SK-N-DZ (cell line): ENCODE measurements at places on chromosomes 7 and 10.

DNA sequence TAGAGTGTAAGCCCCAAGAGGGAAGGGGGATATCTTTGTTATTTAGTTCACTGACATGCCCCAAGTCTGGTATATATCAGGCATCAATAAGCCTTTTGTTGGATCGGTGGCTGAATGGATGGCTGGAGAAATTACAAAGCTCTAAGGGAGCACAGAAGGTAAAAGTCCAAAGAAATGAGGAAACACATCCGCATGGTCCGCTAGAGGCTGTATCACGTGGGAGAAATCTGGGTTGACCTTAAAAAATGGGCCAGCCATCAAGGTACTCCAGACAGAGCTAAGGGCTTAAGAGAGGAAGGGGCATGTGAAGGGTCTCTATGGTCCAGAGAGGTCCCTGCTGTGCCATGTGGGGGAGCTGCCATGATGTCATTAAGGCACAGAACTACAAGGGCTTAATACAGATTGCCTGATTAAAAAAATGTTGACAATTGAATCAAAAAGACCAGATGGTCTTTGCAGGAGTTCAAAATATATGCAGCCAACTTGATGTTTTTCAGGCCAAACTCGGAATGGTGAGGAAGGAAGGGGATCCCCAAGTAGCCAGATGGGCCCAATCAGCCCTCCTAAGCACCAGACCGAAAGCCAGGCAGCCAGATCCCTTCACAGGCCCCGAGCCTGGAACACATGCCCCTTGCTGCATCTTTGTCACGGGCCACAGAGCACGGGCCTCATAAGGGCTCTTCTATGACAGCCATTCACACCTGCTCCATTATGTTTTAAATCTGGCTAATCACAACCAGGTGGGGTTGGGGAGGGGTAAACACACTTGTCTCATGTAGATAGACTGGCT, 31.9 kb downstream of the SCRN1 start:
- peak; percentile 62 for DNase-seq

- no peak for DNase-seq
These were observed 51.0 kb upstream of the OSBPL3 start for GRCh38 chr7:25031007-25031406.

GRCh38 chr7:90262438-90262837, 17.5 kb downstream of the CFAP69 start:
- DNase-seq: peak; percentile 12

GRCh38 chr10:19956516-19957032, 140.3 kb downstream of the PLXDC2 start:
- no peak for DNase-seq

- no peak for DNase-seq
These were observed 136.0 kb downstream of the CUL2 start for GRCh38 chr10:34954142-34954541.

DNA sequence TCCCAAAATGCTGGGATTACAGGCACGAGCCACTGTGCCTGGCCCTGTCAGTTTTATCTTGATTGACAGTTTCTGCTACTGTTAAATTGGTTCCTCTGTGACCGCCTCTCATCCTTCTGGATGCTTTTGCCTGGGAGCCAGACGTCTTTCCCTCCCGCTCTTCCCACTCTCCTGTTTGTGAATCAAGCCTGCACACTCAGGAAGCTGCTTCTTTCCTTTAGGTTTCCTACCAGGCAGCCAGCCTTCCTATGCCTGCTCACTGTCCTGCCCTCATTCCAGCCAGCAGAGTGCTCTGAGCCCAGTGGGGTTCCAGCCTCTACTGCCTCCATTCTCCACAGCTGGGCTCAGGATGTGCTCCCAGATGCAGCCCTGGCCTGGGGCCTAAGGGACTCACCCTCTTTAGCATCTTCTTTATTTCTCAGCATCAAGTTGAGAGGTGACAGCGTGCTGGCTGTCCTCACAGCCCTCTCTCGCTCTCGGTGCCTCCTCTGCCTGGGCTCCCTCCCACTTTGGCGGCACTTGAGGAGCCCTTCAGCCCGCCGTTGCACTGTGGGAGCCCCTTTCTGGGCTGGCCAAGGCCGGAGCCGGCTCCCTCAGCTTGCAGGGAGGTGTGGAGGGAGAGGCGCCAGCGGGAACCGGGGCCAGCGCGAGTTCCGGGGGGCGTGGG, 5.1 kb downstream of the SH2D4B start:
- no peak for DNase-seq

DNA sequence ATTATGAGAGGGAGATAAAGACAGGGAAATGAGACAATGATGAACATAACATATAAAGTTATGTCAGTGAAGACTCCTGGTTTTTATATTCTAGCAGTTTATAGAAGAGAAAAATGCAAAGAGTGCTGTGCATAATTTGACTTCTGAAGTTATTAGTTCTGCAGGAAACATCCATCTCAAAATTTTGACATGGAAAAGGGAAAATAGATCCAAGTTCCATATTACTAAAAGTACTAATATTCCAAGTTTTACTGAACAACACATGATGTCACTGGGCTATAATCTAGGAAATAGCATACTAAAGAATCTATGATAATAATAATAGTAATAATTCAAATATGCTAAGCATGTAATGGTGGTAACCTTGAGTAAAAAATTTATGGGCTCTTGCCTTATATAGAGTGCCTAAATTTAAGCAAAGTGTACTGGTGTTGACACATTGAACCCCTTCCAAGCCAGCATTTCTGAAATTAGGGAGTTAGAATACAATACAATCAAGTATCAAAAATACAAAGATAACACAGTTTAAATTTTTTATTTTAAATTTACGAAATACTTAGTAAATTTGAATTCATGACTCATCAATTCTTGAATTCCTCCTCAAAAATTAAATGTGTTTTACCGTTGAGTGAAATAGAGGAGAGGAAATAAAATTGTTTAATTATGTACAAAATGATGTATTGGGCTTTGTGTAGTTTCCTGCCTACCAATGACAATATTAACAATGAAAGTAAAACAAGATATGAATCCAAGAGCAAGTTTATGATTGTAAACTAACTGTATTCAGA, 102.8 kb upstream of the KCND2 start:
- no peak for DNase-seq

GRCh38 chr10:62231371-62231770, 37.3 kb downstream of the RTKN2 start:
- DNase-seq: no peak

GRCh38 chr10:82289945-82290344, 415.0 kb downstream of the NRG3 start:
- DNase-seq: no peak

- no peak for DNase-seq
These were observed 252.9 kb downstream of the THSD7A start for GRCh38 chr7:11579141-11579540.

GRCh38 chr10:15642095-15642494, 77.6 kb downstream of the ITGA8 start:
- DNase-seq: no peak

DNA sequence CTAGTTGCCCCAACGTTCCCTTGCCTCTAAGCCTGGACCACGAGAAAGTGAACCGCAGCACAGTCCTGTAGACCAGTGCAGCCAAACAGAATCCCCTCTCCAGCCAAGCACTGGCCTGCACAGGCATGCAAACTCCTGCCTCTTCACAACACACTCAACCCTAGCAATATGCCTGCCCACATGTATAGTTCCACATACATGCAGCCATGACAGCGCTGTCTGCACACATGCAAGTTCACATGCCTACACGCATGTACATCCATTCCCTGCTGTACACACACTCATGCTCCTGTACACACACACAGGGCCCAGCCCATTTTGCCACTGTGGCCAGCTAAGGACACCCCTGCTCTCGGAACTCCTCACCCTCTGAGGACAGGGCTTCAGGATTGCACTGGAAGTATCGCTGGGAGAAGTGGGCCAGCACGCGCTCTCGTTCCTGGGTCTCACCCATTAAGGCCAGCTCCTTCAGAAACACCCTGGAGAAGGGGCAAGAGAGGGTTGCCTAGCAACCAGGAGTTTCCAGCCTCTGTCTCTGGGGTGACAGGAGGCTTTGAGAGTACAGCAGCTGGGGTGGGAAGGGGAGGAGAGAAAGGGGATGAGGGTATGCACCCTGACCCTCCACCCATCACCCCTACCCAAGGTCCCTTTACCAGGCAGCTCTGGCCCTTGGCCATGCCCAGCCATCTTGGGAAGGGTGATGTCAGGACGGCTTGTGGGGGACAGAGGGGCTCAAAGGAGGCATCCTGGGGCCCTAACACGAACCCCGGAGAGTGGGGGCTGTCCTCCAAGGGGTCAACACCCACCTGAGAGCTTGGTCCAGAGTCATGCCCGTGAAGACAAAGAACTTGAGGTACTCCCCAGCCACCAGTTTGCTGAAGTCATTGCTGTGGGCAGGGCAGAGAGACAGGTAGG, 7.0 kb downstream of the PSD start:
- no peak for DNase-seq

DNA sequence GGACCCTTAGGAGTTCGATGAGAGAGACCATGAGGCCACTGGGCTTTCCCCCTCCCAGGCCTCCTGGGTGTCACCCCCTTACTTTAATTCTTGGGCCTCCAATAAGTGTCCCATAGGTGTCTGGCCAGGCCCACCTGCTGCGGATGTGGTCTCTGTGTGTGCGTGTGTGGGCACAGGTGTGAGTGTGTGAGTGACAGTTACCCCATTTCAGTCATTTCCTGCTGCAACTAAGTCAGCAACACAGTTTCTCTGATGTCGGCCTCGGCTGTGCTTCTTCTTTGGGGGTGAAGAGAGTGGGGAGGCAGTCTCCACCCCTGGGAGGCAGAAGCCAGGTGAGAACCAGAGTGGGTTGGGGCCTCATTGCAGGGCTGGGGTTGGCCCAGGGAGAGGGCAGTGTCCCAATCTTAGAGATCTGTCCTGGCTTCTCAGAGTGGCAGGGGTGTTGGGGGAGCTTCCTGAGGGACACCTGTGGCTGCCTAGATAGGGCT, 1.5 kb downstream of the PVRIG start:
- DNase-seq: no peak

GRCh38 chr7:149854611-149855360, 16.6 kb downstream of the ZNF862 start:
- peak; percentile 47 for DNase-seq

GRCh38 chr10:59997827-59998525, 91.6 kb upstream of the CCDC6 start:
- DNase-seq: no peak

DNA sequence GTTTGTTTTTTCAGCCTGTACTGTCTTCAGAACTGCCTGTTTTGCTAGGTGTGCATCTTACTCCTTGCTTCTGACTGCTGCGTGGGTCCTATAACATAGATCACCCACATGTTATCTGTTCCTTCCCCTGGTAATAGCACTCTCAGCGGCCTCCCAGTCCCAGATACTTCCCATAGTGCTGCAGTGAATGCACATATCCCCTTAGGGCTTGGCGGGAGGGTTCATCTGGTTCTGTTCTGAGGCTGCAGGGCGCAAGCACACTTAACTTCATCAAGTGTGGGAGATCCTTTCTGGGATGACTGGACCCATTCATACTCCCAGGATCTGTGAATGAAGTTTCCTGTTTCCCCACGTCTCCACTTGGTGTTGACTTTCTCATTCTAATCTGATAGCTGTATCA, 90.7 kb downstream of the CELF2 start:
- no peak for DNase-seq

DNA sequence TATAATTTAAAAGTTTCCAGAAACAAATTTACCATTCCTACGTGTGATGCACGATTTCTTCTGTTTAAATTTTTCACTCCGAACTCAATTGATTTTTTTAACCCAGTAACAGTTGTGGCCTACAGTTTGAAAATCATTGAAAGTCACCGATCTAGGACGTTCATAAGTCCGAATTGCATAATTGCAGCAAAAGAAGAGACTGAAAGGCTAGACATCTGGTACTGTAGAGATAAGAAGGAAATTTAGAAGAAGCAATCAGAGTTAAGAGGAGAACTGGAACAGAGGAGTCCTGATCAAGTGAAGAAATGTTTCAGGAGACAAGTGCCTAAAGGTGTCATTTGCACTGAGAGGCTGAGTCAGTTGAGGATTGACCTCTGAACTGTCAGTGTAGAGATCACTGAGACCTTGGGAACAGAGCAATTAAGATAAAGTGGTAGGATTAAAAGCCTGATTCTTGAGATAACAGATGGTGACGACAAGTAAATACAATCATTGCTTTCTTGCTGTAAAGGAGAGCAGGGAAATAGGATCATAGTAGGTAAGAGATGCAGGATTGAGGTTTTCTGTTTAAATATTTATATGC, 73.5 kb downstream of the ZFAND4 start:
- DNase-seq: peak; percentile 13

GRCh38 chr7:134771111-134771510, 8.3 kb upstream of the CALD1 start:
- DNase-seq: no peak

DNA sequence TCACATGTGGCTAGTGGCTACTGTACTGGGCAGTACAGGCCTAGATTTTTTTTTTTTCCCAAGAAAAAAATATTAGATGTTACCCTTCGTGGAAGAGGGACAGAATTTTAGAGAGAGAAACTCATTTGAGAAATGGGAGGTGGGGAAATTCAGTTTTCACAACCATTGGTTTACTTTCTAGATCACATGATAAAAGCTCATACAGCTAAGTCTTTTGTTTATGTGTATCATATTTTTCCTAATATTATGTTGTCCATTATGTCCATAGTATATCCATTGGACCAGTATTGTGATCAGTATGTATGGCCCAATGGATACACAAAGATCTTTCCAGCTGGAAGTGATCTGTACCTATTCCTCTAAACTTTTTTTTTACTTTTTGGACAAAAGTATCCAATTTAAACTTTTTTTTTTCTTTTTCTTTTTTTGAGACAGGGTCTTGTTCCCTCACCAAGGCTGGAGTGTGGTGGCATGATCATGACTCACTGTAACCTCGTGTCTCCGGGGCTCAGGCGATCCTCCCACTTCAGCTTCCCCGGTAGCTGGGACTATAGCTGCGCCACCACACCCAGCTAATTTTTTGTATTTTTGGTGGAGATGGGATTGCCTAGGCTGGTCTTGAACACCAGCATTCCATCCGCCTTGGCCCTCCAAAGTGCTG, 4.1 kb downstream of the CALU start:
- no peak for DNase-seq

- peak; percentile 39 for DNase-seq
These were observed 95.3 kb upstream of the CYP26C1 start for GRCh38 chr10:92965314-92965713.
